NCI-H1436 treated with DMSO at 0.1 percent for 48 hours (cell line): ENCODE measurements at places on chromosomes 16 and 17.

DNA sequence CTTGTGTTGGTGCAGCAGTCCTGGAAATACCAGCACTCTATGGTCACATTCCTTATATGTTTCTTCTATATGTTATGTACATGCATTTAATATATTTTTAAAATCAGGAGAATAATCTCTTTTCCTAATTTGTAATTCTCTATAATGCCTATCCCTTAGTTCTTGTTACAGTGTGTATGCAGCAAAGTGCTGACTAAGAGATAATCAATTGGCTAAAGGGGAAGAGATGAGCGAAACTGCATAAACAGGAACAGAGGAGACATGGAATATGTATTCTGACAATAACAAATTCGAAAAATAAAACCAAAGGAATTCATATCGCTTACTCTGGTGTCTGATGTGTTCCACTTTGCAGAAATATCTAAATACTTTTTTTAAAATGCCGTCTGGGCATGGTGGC is 41.7 kb downstream of the SYNRG start:
- no peak for DNase-seq

GRCh38 chr16:89931964-89932363 is 8.8 kb downstream of the TUBB3 start:
- DNase-seq: no peak

DNA sequence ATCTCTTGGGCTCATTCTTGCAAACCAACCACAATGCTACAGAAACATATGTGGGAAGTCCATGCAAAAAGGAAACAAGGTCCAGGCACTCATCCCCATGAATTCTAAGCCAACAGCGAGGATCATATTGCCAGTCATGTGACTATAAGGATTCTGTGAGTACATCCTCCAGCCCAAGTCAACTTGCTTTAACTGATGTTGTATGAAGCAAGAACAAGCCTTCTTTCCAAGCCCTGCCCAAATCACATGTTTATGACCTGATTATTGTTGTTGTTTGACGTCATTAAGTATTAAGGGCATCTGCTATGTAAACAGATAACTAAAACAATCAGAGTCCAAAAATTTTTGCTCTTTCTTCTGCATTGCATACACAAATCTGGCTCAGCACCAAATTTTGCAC is 78.2 kb upstream of the MON1B start:
- no peak for DNase-seq

DNA sequence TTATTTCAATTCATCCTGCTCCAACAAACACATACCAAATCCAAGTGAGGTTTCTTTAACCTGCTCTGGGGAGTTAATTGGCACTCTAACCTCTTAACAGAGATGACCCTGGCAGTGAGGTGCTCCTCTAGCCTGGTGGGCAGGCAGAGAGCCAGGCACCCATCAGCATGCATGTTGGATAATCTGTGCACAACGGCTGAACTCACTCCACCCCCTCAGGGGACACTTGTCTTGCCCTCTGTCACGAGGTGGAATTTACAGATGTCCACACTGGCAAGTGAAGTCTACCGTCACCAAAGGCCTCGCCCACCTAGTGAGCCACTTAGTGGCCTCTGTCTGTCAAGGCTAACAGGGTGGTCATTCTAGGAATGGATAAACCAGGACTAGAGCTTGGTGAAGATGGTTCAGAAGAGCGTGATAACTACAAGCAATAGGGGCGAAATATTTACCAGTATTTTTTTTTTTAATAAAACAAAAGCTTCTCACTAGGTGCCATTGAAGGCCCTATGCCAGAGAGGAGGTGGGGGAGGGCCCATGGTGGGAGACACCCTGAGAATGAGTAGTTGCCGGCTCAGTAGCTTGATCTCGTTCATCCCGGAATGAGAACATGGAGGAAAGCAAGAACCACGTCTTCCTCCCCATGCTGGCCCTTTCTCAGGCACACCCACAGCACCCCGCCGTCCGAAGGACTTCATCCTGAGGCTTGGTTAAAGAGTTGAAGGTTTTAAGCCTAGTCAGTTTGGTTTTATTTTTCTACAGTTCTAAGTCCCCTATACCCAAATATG is 25.2 kb downstream of the PLD6 start:
- DNase-seq: no peak

DNA sequence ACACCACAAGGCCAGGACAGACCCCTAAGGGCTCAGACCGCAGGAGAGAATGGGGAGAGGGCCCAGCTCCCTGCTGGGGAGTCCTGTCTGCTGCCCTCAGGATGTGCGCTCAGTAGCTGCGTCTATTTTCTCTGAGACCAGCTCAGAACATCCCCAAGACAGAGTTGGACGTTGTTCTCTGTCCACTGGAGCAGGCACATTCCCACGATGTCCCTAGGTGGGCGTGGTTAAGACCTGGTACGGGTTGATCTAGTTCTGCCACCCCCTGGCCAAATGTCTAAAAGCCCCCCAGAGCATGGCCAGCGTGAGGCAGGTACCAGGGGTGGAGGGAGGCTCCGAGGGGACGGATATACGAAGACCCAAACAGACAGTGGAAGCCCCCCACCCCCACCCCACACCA is 842 bp upstream of the CALB2 start:
- no peak for DNase-seq

- DNase-seq: no peak
These were observed 507 bp downstream of the DYNLRB2 start for GRCh38 chr16:80541306-80541694.

DNA sequence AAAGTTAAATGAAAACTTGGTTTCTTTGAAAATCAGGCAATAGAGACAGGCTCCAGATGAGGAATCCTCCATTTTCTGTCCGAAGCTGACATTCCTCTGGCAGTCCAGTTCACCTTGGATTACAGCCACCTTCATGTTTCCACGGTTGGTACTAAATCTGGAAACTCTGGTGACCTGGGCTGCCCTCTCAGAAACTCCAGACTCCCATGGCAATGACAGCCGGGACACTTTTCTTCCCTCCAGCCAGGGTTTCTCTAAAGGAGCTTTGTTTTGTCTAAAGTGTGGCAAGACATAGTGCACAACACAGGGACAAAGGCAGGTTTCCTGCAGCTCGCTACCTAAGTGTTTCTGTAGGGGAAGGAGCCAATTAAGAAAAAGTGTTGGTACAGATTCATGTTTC is 36.0 kb downstream of the CLUAP1 start:
- DNase-seq: no peak

GRCh38 chr16:87305505-87306391 is 11.4 kb downstream of the C16orf95 start:
- DNase-seq: no peak

GRCh38 chr17:17235212-17236174 is 1.5 kb downstream of the FLCN start:
- DNase-seq: no peak

DNA sequence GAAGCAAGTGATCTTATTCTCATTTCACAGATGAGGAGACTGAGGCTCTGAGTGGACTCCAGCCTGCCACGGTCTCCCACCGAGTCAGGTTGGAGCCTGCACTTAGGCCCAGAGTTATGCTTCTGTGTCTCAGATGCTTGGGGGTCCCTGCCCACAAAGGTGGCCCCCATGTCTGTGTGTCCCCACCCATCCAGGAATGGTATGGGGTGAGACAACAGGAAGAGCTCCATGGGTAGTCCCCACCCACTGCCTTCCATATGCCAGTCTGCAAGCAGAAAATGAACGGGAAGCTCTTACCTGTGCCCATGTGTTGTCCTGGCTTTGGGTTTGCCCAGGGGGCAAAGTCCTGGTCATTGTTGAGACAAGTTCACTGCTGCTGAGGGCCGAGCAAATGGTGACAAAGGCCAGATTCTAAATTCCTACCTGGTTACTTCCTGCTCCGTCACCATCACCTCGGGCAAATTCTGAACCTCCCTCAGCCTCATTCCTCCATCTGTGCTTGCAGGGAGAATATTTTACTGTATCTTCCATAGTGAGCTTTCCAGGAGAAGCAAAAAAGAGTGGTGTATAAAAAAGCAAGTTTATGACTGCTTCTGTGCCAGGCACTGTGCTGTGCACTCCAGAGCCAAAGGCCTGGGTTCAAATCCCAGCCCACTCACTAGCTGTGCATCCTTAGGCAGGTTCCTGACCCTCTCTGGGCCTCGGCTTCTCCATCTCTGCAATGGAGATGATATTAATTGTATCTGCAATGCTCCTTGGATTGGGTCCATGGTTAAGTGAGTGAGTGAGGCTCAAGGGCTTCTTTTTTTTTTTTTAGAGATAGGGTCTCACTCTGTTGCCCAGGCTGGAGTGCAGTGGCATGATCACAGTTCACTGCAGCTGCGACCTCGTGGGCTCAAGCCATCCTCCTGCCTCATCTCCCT is 9.3 kb downstream of the IL4R start:
- no peak for DNase-seq

GRCh38 chr17:2011411-2012371 is 13.4 kb downstream of the RTN4RL1 start:
- DNase-seq: no peak

- DNase-seq: no peak
These were observed 15.2 kb downstream of the CNGB1 start for GRCh38 chr16:57955572-57956188.

- DNase-seq: no peak
These were observed 3.4 kb upstream of the DYNC1LI2 start for GRCh38 chr16:66754819-66755218.

GRCh38 chr16:35743101-35743692 is 2283.8 kb downstream of the TP53TG3F start:
- no peak for DNase-seq

- no peak for DNase-seq
These were observed 5.3 kb downstream of the ANKRD11 start for GRCh38 chr16:89484923-89485679.

GRCh38 chr16:30659507-30660423 is 1.5 kb downstream of the FBRS start:
- DNase-seq: no peak

DNA sequence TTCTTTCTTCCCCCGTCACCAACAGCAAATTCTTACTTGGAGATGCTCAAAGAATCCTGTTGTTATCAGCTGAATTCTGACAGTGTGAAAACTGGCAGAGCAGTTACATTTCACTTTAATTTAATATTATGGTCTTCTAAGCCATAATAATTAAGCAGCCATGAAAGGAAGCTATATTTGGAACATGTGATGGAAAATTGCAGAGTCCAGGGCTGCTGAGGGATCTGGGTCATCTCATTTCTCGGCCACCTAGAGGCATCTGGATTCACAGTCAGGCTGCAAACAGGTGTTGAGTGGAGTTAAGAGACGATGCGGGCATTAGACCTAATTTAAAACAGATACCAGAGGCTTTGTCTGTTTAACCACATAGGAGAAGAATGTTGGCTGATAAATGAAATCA is 38.4 kb downstream of the CHD9NB start:
- no peak for DNase-seq

DNA sequence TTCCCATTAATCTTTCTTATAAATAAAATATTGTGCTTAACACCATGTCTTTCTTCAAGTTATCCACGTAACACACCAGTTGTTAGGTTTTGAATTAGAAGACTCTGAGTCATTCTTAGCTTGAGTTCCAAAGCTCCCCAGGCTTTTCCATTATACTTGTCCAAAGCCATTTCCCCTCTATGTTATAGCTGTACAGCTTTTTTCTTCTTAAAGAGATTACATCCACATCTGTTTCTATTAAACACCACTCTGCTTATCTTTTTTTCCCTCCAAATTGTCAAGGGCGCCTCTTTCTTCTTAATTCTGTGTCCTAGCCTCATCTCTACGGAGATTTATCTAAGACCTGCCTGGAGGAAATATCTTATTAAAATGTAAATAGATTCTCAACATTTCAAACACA is 139.4 kb upstream of the CPHXL start:
- DNase-seq: no peak

DNA sequence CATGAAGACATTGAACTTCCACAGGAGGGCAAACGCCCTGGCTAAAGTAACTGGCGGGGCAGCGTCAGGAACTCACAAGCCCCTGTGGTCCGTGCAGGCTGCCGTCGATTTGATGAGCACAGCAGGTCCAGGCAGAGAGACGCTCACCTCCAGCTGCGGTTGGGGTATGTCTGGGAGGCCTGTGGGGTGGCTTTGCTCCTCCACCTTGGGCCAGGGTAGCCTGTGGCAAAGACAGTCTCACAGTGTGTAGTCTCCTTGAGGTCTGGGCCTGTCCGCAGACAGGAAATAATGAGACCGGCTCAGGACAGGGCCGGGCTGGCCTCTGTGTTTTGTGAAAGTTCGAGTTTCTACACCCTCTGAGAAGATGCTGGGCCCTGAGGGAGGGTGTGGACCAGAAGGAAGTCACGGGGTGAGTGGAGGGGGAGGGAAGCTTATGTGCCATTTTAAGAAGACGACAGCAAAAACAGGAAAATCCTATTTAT is 103.3 kb downstream of the METRNL start:
- no peak for DNase-seq

GRCh38 chr17:40363111-40363827 is 1.3 kb downstream of the GJD3 start:
- DNase-seq: no peak

- no peak for DNase-seq
These were observed 66.5 kb downstream of the GNAO1 start for GRCh38 chr16:56257666-56258342.

DNA sequence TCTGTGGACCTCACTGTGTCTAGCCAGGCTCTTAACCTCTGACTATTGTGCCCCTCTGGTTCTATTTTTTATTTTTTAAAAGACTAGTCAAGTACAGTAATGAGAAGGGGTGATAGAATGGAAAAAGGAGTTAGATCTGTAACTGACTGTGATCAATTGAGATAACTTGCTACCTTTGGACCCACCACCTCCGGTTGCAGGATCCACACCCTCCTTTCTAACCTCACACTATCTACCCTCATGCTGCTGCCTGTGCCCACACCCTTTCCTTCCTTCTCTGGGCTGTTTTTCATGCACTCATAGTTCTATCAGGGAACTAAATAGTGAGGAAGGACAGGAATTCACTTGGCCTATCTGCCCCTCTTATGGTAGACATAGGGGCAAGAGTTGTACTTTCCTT is 172.3 kb downstream of the KATNIP start:
- DNase-seq: no peak

DNA sequence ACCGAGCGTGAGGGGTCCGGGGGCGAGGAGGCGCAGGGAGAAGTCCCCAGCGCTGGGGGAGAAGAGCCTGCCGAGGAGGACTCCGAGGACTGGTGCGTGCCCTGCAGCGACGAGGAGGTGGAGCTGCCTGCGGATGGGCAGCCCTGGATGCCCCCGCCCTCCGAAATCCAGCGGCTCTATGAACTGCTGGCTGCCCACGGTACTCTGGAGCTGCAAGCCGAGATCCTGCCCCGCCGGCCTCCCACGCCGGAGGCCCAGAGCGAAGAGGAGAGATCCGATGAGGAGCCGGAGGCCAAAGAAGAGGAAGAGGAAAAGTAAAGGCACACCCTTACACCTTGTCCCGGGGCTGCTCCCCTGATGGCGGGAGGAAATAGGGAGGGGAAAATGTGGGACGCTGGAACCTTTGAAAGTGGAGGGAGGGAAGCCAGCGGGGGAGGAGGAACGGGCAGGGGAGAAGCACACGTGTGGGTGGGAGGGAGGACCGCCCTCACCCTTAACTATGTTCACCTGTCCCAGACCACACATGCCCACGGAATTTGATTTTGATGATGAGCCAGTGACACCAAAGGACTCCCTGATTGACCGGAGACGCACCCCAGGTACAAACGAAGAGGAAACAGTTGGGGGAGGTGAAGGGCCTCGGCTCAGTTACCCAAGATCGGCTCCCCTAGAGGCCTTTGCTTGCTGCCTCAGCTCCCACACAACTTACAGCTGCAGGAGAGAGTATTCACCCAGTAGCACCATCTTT is 916 bp downstream of the PAGR1 start:
- DNase-seq: no peak
